ENCODE measurements at places on chromosomes 2 and 18. TPM values are rescaled to one million over a fixed set of nuclear protein-coding genes. Genes with fewer than 3 reads are reported as not detected.

SERPINB4 gene
- total RNA-seq = not detected

- DNase-seq = no peak
Measured at GRCh38 chr2:222193328-222193983, 105.3 kb downstream of the PAX3 start.

DNA sequence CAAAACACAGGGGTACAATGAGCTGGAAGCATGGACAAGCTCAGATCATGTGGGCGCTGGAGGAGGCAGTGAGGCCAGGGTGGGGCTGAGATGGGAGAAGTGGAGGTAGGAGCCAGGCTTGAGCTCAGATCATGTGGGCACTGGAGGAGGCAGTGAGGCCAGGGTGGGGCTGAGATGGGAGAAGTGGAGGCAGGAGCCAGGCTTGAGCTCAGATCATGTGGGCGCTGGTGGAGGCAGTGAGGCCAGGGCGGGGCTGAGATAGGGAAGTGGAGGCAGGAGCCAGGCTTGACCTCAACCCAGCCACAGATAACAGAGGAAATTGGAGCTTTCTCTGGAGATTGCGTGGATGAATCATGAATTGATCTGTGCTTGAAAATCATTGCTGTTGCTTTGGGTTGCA, 48.3 kb upstream of the TMEM18 start:
- DNase-seq = no peak

DNA sequence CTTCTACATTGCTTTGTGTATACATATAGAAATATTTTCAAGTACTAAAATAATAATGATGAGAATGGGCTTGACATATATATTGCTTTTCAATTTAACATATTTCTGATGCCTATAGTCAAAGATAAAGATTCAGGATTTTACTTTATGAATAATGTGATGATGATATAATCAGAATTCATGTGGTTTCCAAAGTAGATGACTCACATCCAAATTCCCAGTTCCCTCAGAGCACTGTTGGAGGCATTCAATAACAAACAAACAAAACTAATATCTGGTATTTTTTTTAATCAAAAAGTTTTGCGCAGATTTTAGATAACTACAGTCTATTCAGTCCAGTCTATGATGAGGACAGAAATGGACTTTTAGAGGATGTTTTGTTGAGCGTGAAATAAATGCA, 2094.5 kb upstream of the CELF4 start:
- no peak for DNase-seq

MPPE1 gene
- total RNA-seq = 52.9 TPM

DNA sequence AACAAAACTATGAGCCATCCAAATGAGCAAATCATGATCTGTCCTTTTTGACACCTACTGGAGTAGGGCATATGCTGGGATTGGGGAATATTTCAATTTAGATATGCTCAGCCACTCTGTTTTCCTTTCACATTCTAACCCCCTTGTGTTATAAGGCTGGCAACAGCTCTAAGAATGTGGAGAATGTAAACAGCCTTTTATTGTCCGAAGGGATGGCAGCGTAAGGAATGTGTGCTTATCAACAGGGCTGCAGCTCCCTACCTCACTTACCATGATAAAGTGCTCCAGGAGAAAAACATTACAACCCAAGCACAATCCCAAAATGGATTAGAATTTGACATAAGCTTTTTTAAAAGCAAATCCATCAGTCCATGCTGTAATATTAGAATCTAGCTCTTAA, 2.2 kb downstream of the NXPH2 start:
- no peak for DNase-seq

UPP2 gene
- total RNA-seq = not detected

STAT4 gene
- total RNA-seq = 15.1 TPM

ATP6V1C2 gene
- 3.5 TPM for total RNA-seq

DNA sequence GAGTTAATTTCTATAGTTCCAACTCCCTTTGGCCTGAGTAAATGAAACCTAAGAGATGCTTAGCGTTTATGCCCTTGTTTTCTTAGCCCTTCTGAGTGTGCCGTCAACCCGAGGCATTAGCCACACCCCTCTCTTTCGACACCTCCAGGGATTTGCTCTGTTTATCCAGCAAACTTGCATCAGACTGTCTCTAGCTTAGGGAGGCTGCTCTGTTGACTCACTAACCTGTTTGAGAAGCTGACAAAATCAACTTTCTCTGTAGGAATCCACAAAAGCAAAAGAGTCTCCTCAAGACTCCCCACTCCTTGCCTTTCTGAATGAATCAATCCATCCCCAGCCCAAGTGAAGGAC, 317.6 kb downstream of the TNS1 start:
- DNase-seq = no peak

TSPYL6 gene
- total RNA-seq = not detected

GRCh38 chr2:216905649-216906329, 45.9 kb upstream of the TNP1 start:
- DNase-seq = no peak

CAVIN2 gene
- not detected for total RNA-seq

TEKT4 gene
- total RNA-seq = not detected

ASPRV1 gene
- 0.56 TPM for total RNA-seq

GULP1 gene
- total RNA-seq = not detected

DNA sequence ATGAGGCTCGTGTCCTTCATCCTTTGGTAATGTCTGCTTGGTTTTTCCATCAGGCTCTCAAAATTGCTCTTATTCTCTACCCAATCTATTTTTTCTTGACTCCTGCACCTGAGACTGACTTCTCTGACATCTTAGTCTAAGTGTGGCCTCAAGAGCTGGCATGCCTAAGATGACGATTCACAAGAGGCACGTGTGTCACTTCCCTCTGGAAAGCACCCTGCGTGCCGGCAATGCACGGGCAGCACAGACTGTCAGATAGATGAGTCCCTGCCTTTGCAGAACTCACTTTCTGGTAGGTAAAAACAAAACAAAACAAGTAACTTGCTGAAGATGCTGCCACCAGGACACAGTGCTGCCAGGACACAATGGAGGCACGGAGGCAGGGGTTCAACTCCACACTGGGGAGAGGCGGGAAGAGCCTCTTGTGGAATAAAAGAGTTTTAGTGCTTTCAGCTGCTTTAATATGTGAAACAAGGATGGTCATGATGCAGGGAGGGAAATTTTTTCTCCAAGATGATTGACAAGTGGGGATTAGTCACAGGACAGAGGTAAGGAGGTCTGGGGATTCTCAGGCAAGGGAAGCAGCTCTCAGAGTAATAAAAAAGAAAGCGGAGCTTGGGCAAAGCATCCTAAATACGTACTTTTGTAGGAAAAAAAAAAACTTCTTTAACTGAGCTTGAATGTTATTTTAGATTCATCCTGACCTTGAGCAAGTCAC, 27.3 kb downstream of the CYB5A start:
- DNase-seq = peak; percentile 30

- DNase-seq = no peak
Measured at GRCh38 chr2:2898744-2899143, 478.9 kb downstream of the EIPR1 start.

POTEJ gene
- total RNA-seq = not detected

DNA sequence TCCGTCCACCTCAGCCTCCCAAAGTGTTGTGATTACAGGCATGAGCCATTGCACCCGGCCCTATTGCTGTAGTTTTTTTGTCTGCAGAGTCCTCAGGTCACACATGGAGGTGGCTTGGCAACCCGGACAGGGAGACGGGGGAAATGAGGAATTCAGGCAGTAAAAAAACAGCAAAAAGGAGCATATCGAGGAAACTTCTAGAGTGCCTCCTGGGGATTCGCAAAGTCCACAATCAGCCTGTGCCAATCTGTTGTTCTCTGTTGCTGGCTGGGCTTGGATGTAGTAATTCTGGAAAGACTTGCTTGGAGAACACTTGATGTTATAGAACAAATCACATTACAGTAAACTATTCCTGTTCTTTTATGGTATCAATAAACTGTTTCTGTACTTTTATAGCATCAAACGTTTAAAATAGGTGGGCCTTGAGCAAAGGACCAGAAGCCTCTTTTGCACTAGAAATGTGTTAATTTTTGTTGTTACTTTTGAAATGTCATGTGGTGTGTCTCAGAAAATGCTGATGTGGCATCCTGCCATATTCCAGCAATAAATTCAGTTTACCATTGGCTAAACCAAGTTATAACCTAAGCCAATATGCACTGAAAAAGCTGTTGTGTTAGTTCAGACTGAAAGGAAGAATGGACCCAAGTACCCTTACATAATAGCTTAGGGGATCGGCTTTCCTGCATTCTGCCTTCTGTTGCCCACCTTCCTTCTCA, 14.4 kb downstream of the ELAC1 start:
- no peak for DNase-seq

DNA sequence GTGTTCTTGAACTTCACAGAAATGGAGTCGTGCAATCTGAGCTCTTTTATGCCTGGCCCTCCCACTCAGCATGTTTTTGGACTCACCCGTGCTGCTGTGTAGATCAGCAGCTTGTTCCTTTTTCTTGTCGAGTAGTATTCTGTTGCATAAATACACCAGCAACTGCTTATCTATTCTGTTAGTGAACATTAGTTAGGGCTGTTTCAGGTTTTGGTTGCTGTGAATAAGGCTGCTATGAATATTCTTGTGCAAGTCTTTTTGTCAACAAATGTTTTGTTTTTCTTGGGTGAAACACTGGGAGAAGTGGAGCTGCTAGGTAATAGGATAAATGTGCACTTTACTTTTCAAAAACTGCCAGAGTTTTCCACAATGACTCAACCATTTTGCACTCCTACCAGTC, 15.3 kb upstream of the CIDEA start:
- DNase-seq = no peak

DNA sequence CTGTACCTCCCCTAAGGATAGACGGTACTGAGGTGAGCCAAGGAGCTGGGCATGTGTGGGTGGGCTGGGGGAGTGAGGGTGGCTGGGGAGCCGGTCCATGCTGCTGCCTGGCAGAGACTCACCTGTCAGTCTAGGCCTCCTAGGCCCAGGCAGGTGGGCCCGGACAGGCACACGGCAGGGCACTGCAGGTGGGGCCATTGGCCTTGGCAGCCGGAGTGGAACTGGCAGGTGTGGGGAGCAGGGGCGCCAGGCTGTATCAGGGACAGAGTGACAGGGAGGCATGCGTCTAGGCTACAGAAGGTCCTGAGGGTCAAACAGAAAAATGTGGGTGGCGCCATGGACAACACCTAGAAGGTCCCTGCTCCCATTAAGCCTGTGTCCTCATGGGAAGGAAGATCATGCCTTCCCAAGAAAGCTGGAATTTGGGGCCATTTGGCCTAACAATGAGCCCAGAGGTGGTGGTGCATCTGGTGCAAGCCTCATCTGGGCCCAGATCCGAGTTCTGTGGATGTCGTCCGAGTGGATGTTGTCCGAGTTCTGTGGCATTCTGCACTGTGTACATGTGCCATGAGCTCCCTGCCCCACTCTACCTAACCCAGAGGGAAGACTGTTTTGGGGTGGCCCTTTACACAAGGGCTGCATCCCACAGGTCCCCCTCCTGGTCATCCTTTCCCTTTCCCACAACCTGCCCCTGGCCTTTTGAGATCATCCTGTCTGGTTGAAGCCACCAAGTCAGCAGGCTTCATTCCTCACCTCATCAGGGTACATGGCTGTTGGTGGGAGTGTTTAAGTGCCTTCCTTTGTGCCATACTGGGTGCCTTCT, 249.7 kb downstream of the GLI2 start:
- no peak for DNase-seq

DNA sequence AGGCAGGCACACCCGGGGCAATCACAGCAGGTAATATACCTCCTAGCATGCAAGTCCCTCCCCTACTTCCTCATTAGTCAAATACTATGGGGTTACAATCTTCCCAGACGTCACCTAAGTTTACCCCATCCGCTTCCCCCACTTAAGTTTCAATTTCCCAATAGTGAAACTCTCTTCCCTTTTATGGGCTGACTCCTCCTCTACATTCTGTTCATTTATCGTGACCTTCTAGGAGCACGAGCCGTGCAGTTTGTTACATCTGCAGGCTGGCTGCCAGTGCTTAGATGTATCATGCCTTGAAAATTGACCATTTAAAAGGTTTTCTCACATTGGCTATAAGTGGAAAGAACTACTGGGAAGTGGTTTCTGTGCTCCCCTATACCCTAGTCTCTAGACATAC, 1357.8 kb upstream of the CRIM1 start:
- no peak for DNase-seq

DUSP11 gene
- total RNA-seq = 25.6 TPM

SCN2A gene
- not detected for total RNA-seq

GRCh38 chr2:189583227-189584198, 2.9 kb upstream of the SLC40A1 start:
- DNase-seq = no peak

- DNase-seq = no peak
Measured at GRCh38 chr18:62044490-62045000, 142.3 kb downstream of the PIGN start.

- DNase-seq = no peak
Measured at GRCh38 chr2:46963941-46964673, 48.5 kb upstream of the MCFD2 start.

DNA sequence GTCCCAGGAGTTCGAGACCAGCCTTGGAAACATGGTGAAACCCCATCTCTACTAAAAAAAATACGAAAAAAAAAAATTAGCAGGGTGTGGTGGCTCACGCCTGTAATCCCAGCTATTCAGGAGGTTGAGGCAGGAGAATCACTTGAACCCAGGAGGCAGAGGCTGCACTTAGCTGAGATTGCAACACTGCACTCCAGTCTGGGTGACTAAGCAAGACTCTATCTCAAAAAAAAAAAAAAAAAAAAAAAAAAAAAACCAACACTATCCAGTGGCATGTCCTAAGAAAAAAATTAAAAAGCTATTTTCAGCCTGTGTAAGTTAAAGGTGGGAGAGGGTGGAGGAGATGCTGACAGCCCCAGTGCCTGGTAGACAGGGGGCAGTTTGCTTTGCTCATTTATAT, 32.2 kb upstream of the REL start:
- DNase-seq = no peak

GRCh38 chr2:224335991-224336390, 65.9 kb downstream of the FAM124B start:
- no peak for DNase-seq

GRCh38 chr2:148653437-148653836, 8.9 kb downstream of the EPC2 start:
- no peak for DNase-seq

DNA sequence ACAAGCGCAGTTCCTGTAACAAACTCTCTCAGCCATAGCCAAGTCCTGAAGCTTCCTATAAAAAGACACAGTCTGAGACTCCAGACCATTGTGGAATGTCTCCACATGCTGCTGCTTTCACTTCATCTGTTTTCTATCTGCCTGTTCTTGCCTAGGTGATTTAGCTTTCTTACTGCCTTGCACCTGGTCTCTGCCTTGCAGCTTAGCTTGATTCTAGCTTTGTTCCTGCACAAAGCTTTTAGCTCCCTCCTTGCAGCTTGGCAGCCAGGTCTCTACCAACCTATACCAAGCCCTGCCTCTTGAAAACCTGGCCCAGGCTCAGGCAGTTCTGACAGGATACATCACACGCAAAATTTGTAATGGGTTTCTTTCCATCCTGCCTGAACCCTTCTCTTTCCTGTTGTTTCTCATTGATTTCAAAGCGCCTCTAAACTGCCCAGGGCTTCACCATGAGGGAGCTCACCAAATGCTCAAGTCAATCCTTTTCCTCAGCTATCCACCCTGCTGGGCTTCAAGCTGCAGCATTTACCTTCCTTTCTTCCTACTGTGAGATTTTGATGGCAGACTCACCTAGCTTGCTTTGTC, 941.3 kb upstream of the NXPH2 start:
- DNase-seq = no peak

Data from activated B cell treated with CpG ODN at 0.5 μM for 24 hours (primary cell).